Spinal cord (tissue), 10 donors: ENCODE measurements at places on chromosomes 5 and 9. TPM values are rescaled to one million over a fixed set of nuclear protein-coding genes. Genes with fewer than 3 reads are reported as not detected.

The TOR2A gene
- total RNA-seq = 7.7 TPM

DNA sequence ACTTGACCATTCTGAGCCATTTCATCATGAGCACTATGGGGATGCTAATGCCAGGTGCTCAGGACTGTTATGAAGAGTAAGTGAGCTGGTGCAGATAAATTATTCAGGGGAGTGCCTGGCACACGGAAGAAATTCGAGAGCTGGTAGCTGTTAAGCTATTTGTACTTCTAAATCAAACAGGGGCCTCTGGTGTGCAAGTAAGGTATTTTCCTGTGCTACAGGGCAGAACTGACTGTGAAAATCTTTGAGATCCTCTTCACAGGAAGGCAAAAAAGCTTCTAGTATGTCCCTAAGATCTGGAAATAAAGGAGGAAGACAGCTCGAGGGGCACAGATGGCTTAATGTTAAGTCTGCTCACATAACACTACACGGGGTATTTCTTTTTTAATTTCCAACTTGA is 106.3 kb upstream of the SPOCK1 start:
- H3K27ac ChIP-seq = no peak overlapping the region
- H3K4me3 ChIP-seq = no peak overlapping the region

DNA sequence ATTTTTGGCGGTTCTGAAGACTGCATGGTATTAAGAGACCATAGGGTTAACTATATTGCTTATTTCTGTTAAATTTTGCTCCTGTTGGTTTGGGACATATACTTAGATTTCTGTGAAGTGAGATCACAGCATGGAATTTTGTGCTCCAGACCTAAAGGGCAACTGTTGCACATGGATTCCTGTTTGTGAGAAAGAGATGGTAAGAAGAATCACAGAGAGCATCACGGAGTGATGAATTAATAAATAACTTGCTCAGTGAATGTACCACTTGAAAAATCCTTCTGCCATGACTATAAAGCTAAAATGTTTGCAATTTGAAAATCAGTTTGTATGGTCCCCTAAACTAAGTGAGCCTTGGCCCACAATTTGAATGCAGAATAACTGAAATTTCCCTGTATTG is 4.5 kb downstream of the PSAT1 start:
- no peak overlapping the region for H3K27ac ChIP-seq
- H3K36me3 ChIP-seq = peaks cover 35% of the 10 kb centered on the region
- H3K4me1 ChIP-seq = peaks cover 15% of the 10 kb centered on the region
- no peak for DNase-seq
- H3K27me3 ChIP-seq = no peaks in the 10 kb centered on the region

The S1PR3 gene
- total RNA-seq = 21.2 TPM

The FBXL7 gene
- total RNA-seq = 6.9 TPM

The F2RL2 gene
- 1.2 TPM for total RNA-seq

DNA sequence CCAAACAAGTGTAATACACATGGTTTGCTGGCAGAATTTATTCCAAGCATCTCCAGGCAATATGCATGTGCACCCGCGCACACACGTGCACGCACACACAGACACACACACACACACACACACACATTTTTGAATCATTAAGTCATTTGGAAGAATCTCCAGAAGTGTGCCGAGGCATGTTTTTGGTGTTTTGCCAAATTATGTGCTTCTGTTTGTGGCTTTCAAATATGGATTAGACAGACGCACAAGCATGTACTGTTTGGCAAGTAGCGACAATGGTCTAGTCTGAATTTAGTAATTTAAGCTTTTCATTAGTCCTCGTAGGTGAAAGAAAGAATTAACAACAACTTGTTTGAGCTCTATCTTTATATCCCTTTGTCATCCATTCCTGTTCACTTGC is 36.7 kb downstream of the NFIB start:
- peaks cover 6% of the 10 kb centered on the region for H3K4me1 ChIP-seq
- no peak overlapping the region for H3K4me3 ChIP-seq
- DNase-seq = no peak
- H3K27me3 ChIP-seq = no peaks in the 10 kb centered on the region

- no peak overlapping the region for H3K27ac ChIP-seq
- no peak for DNase-seq
- H3K27me3 ChIP-seq = no peaks in the 10 kb centered on the region
- peaks cover 94% of the 10 kb centered on the region for H3K4me1 ChIP-seq
These were observed 38.4 kb downstream of the NACC2 start for GRCh38 chr9:136056546-136057235.

DNA sequence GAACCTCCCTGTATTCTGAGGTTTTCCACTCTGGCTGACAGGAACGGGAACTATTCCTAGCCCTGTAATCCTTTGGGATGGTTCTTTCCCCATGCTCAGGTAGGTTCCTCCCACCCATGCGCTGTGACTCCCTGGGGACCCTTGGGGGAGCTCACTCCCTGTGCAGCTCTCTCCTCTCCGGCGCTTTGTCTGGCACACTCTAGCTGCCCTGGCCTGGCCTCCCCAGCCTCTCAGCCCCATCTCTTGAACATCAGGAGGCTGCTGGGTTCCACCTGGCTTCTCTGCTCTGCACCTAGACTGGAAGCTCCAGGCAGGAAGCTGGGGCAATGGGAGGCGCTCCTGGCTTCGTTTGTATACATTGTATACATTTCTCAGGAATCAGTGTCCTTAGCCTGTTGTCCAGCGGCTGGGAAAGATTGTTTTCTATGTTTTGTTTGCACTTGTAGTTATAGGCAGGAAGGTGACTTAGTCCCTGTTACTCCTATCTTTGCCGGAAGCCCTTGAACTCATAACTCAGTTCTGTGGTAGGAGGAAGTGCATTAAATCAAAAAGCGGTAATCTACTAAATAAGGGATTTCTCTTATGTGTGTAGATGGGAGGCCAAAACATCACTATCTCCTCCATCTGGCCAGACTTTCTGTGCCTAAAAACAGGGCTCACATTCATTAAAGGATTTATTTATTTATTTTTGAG is 20.4 kb downstream of the SLC25A25 start:
- H3K27ac ChIP-seq = peak overlapping the region; percentile 70
- peaks cover 6% of the 10 kb centered on the region for H3K36me3 ChIP-seq
- no peak overlapping the region for H3K4me3 ChIP-seq

DNA sequence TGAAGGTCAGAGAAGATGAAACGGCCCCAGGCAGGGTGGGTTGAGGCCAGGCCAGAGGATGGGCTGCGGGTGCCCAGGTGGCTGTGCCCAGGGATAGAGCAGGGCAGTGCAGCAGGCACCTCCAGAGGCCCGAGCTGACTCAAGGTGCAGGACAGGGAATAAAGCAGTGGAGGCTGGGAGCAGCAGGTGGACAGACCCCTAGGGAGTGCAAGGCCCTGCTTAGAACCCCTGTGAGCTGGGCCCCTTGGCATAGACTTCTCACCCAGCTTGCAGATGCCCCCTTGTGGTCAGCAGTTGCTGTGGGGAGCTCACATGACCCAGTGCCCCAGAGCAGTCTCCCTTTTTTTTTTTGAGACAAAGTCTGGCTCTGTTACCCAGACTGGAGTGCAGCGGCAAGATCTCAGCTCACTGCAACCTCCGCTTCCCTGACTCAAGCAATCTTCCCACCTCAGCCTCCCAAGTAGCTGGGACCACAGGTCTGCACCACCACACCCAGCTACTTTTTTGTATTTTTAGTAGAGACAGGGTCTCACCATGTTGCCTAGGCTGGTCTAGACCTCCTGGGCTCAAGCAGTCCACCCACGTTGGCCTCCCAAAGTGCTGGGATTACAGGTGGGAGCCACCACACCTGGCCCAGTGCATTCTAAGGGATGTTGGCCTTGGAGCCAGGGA is 118.8 kb downstream of the WNK2 start:
- DNase-seq = no peak
- H3K4me3 ChIP-seq = no peak overlapping the region
- no peak overlapping the region for H3K27ac ChIP-seq

GRCh38 chr9:25845867-25846266 is 167.6 kb upstream of the TUSC1 start:
- H3K4me1 ChIP-seq = no peaks in the 10 kb centered on the region
- no peak for DNase-seq
- H3K27ac ChIP-seq = no peak overlapping the region
- no peak overlapping the region for H3K4me3 ChIP-seq
